ENCODE measurements at places on chromosomes 13 and 19.

DNA sequence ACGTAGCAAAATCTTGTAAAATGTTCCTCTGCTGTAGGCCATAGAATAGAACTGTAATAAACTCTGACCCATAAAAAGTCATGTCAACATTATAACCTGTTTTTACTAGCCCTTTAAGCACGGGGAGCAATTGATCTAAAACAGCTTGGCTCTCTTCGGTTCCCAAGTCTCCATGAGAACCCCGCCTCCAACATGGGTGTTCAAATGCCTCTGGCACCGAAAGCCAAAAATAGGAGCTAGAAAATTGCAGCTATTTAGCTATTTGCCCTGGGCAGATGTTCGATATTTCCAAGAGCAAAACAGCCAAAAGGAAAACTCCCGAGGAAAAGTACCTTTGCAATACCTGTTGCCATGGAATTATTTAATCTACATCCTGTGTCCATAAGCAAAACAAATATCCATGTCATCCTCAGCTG lies 563.1 kb downstream of the EFNB2 start:
- no peak for DNase-seq

DNA sequence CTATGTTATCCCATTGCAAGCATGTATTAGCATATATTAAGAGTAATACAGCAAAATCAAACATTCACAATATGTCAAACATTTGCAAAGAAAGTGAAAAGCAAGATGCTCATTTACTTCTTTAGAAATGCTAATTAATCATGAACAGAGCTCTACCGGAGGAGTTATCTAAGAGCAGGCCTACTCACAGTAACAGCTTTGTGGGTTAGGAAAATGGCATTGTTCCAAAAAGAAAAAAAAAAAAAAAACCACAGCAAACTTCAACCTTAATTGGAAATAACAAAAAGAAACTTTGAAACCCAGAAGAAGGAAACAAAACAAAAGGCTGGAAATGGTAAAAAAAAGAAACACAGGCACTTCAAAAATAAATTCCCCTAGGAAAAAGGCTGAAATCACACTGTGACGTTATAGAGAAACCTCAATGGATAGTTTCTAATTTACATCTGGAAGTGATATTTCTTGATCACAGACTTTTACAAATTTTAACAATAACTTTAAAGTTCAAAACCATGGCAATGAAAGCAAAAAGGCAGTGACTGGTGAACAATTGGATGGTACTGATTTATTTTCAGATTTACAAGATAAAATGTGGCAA lies 1236.8 kb upstream of the SPRY2 start:
- DNase-seq, result no peak

GRCh38 chr13:100235311-100235901 lies 146.5 kb downstream of the PCCA start:
- no peak for DNase-seq

DNA sequence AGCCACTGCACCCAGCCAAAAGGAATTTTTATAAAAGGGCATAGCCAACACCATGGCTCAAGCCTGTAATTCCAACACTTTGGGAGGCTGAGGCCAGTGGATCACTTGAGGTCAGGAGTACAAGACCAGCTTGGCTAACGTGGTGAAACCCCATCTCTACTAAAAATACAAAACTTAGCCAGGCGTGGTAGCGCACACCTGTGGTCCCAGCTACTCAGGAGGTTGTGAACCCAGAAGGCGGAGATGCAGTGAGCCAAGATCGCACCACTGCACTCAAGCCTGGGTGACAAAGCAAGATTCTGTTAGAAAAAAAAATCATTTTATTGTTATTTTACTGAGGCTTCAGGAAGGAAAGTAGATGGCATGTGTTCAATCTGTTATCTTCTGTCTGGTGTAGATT lies 31.3 kb upstream of the FOXO1 start:
- no peak for DNase-seq

- no peak for DNase-seq
Observed at GRCh38 chr13:105446197-105446596, 1089.3 kb downstream of the EFNB2 start.

GRCh38 chr19:58536852-58537798 lies 6.7 kb upstream of the TRIM28 start:
- no peak for DNase-seq

- DNase-seq, result no peak
Observed at GRCh38 chr13:113109151-113110047, 3.8 kb downstream of the F7 start.

- no peak for DNase-seq
Observed at GRCh38 chr13:99686944-99687411, 185.7 kb downstream of the TM9SF2 start.

- DNase-seq, result peak; percentile 94
Observed at GRCh38 chr19:2977001-2977745, at the start of gene TLE6. Gene TLE6, plus strand, starts transcription at chr19:2977564. Its CDS starts 670 bp downstream, at chr19:2978234.

GRCh38 chr13:67273001-67273400 lies 42.9 kb upstream of the PCDH9 start:
- DNase-seq, result no peak

DNA sequence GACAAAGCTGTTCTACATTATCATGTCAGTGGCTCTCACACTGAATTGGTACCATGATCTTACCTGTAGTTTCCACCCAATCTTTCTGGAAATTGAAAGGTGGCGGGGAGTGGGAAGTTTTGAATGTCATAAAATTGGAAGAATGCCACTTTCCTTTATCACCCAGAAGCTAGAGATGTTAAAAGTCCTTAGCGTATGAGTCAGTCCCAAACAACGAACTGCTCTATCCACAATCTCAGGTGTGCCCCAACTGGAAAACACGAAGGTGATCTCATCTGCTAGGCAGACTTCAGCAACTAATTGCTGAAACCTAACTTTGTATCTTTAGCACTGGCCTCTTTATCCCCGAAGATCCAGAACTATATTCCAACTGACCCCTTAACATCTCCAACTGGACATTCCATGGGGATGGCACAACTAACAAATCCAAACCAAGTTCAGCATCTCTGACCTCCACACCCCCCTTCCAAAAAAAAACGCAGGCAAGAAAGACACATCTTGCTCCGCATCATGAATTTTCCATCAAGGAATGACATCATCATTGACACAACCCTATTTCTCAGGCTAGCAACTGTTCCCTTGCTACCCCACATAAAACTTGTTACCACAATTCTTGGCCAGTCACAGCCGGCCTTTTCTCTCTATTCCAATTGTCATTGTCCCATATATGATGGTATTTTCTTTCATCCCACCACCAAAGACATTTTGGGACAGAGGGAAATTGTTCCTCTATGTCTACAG lies 175.4 kb downstream of the KLF12 start:
- DNase-seq, result no peak

DNA sequence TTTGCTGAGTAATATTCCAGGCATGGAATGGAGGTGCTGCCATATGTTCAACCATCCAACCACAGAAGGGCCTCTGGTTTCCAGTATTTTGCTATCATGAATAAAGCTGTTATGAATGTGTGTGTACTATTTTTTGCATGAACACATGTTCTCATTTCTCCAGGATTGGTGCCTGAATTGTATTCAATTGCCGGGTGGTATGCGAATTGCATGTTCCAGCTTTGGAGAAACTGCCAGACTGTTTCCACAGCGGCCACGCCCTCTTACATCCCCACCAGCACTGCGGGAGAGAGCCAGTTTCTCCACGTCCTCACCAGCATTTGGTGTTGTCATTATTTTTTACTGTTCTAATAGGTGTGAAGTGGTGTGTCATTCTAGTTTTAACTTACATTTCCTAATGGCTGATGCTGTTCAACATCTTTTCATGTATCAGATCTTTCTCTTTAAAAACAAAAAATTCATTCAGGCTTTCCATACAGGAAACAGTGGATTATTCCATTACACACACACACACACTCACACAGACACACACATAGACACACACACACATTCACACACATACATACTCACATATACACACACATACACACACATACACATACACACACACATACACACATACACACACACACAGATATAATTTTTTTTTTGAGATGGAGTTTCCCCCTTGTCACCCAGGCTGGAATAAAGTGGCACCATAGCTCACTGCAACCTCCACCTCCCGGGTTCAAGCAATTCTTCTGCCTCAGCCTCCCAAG lies 154.1 kb downstream of the PTPRS start:
- DNase-seq, result no peak

GRCh38 chr13:49455007-49455398 lies 10.9 kb downstream of the SETDB2 start:
- DNase-seq, result no peak

DNA sequence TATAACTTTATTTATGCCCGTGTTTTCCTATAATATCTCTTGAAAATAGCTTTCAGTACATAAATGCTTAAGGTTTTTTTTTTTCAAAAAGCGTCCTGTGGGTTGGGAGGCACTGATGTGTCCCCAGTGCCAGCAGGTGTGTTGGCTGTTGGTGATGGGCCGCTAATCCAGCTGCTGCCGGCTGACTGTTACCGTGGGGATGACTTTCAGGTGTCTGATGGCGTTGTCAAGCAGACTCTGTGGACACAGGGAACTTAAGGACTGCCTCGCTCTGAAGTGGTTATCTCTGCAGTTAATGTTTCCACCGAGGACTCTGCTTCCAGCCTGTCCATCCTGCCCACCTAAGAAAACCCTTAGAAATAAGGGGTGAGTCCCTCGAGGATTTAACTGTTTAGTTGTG lies 94.5 kb downstream of the ANKRD10 start:
- DNase-seq, result no peak

DNA sequence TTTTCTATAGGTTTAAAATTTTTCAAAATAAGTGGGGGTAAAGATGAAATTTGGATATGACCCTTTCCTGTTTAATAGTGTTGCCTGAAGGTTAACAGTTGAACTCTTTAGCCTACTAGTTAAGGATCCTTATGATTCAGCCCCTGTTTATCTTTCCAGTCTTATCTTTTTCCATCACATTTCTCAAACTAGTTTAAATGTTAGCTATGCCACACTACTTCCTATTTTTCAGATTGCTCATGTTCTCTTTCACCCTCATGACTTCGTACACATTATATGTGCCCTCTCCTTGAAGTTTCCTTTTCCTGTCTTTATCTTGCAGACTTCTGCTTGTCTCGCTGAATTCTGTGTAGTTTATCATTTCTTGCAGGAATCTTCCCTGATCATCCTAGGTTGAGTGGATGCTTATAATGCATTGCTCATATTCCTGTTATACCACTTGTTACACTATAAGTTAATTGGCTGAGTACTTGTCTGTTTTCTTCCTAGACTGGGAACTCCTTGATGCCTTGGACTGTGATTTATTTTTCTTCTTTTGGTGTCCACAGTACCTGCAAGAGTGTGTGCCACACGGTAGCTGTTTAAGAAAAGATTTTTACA lies 86.7 kb downstream of the FNDC3A start:
- DNase-seq, result no peak

Data from activated naive CD4-positive, alpha-beta T cell treated with Interleukin-2 at 50 U/mL for 16 hours (primary cell).